ENCODE measurements at places on chromosomes 13 and 19.

DNA sequence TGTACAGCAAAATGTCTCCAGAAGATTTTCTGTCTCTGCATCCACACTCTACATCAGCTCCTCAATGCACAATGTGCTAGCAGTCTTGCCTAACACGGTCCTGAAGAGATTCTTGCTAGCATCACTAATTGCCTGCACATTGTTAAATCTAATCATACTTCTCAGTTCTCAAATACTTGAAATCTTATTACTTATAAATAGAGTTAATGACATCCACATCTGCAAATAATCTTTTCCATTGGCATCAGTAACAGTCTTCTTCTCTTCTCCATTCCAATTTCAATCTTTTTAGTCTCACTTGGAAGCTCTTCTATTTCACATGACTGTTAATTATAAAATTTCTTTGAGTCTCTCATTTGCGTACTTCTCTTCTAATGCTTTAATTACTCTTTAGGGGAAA, 630.5 kb upstream of the SLITRK6 start:
- no peak for DNase-seq

GRCh38 chr13:102771298-102772041, 2.1 kb downstream of the TEX30 start:
- no peak for DNase-seq

- DNase-seq: no peak
These were observed 8.2 kb upstream of the SBK3 start for GRCh38 chr19:55553217-55554182.

- DNase-seq: no peak
These were observed 6.0 kb downstream of the UBL3 start for GRCh38 chr13:29844441-29844840.

DNA sequence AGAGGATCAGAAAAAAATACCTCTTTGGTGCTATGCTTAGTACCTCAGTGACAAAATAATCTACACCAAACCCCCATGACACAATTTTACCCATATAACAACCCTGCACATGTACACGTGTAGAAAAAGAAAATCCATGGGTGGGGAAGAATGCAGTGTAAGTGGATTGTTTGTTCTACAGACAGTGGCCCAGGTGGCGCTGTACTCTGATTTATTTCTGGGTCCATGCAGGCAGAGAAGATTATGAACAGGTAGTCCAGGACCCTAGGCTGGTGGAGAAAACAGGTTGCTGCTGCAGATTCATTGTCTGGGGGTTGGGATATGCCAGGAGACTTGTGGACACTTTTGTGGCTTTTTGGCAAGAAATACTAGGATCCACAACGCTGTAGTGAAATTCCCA, 9.1 kb downstream of the ZNF100 start:
- no peak for DNase-seq
